Activated CD4-positive, alpha-beta T cell treated with anti-CD3 and anti-CD28 coated beads, Interleukin-2, amount 50 U/mL, for 4 hours (primary cell): ENCODE measurements at places on chromosomes 6 and 20.

GRCh38 chr6:169096388-169096787 lies 157.3 kb downstream of the THBS2 start:
- DNase-seq: no peak

GRCh38 chr6:139530561-139530960 lies 156.1 kb upstream of the CITED2 start:
- DNase-seq: no peak

DNA sequence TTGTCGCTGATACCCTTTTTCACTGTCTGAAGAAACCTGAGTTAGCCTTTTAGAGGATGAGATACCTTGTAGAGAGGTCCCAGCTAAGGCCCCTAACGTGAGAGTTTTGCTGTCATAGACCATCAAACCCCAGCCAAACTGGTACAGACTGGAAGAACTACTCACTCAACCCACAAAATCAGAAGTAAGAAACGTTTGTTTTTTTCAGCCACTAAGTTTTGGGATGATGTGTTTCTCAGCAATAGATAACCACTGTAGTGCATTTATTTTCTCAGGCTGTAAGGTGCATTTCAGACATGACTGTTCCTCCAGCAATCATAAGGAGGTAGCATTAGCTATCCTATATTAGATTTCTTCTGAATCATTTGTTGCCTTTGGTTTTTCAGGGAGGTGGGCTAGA lies 407.3 kb upstream of the FLRT3 start:
- DNase-seq: no peak

DNA sequence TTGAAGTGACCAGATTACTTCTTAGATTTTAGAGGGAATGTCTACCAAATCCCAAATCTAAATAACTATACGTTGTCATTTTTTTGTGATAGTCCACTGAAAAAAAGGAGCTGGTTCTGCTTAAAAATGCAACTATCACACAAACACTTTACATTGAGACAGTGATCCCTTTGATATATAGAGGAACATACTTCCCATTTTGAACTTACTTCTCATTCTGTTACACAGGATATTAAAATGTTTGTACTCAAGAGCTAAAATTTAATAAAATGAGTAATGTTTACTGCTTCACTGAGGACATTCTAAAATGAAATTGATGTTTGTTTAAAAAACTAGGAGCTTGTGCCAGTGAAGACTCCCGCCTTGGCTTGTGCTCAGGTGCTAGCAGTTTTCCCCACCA lies 174.1 kb downstream of the CARMIL1 start:
- no peak for DNase-seq

GRCh38 chr6:17965397-17965796 lies 22.0 kb downstream of the KIF13A start:
- DNase-seq: no peak

DNA sequence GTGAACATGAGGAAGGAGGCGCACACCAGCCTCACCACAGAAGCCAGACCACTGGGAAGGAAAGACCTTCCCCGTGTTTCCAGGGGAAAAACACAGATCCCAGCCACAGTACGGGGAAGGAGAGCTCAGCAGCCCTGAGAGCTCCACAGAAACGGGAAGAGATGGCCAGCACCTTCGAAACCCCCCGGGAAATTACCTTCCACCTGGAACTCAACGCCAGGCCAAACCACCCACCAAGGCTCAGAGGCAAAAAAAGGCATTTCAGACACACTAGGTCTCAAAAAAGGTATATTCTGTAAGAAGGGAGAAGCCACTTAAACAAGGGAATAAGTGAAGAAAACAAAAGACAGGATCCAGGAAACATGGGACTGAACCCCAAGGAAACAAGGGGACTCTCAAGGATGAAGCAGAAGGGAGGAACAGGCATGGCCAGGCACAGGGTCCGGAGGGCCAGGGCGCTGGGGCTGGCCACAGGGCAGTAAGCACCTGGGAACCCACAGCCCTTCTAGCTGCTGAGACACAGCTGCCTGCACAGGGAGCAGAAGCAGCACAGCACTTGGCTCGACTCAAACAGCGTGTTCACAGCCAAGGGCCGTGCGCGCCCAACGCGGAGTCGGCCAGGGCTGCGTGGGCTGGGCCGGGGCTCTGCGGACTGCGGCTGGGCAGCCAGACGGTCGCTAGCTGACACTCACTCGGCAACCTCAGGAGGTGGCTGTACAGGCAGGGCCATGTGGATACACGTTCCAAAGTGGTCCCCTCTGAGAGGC lies 44.6 kb downstream of the TAF4 start:
- no peak for DNase-seq

GRCh38 chr6:30618270-30618797 lies 694 bp downstream of the MRPS18B start:
- no peak for DNase-seq

DNA sequence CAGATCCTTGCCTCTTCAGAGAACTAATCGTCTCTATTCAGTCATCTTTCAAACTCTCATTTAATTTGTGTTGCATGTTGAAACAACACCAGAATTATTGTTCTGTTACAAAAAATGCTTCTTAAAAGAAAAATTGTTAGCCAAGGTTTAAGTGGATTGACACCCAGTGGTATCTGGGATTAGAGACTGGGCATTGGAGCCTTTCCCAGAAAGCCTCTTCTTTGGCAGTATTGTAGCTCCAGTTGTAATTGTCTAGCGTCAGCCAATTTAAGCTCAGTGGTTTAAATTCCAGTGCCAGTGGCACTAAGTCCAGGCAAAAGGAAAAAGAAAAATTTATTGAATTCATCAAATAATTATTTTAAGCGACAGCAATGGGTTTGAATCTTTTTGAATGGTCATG lies 801 bp downstream of the CCDC28A start:
- no peak for DNase-seq

GRCh38 chr20:40753472-40753871 lies 64.4 kb upstream of the MAFB start:
- DNase-seq: no peak

DNA sequence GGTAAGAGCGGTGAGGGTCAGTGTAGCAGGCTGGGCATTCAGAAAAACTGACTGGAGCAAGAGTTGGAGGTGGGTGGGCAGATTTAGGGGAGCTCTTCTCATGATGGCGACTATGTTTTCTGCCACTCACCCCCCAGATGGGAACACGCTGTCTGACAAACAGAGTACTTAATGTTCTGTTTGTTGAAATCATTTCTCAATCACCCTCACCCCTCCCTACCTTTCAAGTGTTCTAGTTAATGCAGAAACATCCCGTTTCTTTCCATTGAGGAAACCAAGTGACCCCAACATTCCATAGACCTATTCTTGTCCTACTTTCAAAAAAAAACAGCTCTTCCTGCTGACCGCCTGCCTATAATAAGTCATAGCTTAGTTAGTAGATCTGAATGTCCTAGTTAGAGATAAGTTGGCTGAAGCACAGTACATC lies 132.5 kb upstream of the NEDD9 start:
- DNase-seq: no peak

DNA sequence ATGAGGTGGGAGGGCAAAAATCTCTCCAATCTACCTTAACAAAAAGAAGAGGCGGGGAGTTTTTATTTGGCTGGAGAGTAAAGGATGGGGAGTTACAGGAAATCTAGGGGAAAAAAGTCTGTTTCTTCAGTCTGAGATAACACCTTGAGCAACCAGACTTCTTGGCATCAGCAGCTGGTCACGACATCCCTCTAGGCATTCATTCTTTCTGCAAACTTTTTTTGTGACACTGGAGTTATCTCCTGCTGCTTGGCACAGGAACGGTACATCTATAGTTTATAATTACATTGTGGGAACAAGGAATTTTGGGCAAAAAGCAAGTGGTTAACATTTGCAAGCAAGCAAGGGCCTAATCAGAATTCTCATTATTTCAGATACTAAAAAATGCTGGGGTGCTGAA lies 50.6 kb upstream of the IFNGR1 start:
- DNase-seq: no peak

- DNase-seq: no peak
Measured at GRCh38 chr6:1031720-1032119, 280.2 kb upstream of the FOXQ1 start.
